ENCODE measurements at places on chromosomes 5 and 9.

DNA sequence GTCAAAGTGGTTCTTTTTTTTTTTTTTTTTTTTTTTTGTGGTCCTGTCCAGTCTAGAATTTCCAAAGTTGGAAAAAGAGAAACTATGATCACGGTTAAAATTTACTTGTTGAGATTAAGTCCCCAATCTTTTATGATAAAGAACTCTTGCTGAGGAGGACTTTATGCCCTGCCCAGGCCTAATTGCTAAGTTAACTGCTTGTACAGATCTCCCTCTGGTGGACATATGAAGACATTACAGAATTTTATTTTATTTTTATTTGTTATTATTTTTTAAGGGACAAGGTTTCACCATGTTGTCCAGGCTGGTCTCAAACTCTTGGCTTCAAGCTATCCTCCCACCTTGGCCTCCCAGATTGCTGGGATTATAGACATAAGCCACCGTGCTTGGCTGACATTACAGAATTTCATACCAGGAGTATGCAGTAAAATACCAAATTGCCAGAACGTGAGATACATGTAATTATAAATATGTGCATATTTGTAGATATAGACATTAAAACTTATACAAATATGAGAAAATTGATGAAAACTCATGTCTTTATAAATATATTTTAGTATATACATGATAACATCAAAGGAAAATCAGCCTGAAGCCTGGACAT lies 91.2 kb downstream of the RFK start:
- DNase-seq = no peak

- no peak for DNase-seq
Observed at GRCh38 chr9:95313010-95313498, 4.5 kb downstream of the FANCC start.

GRCh38 chr9:15354713-15355112 lies 47.7 kb upstream of the TTC39B start:
- DNase-seq = no peak

- DNase-seq = no peak
Observed at GRCh38 chr9:73046769-73047168, 93.9 kb upstream of the ALDH1A1 start.

Data from smooth muscle cell of the brain vasculature (primary cell).